LHCN-M2 (cell line): ENCODE measurements at places on chromosomes 7 and 10. TPM values are rescaled to one million over a fixed set of nuclear protein-coding genes. Genes with fewer than 3 reads are reported as not detected.

The LLCFC1 gene
- not detected in 2 replicates for total RNA-seq

The TMEM248 gene
- total RNA-seq: 153 and 170 TPM in 2 replicates

The ANKRD7 gene
- total RNA-seq: 1.5 and 3.6 TPM in 2 replicates

The FERD3L gene
- not detected in 2 replicates for total RNA-seq

The ACSM6 gene
- total RNA-seq: not detected in 2 replicates

The SEMA3A gene
- 11.8 and 14.7 TPM in 2 replicates for total RNA-seq

The C10orf71 gene
- not detected in 2 replicates for total RNA-seq

The TBC1D12 gene
- total RNA-seq: 10.0 and 18.0 TPM in 2 replicates

DNA sequence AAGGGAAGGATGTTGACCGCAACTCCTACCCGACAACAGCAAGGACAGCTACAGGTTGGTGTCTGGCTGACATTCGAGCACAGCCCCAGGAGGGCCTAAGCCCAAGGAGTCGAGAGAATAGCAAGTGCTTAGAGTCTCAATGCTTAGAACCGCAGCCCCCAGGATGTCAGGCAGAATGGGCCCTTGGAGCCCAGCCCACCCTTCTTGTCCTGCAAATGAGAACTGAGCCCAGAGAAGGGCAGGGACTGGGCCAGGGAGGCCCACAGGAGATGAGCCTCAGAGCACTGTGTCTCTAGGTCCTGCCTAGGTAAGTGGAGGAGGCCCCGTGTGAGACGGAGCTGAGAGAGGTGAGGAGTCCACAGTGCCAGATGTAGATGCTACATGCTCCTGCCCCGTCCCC is 173.3 kb upstream of the ZMIZ1 start:
- no peak for DNase-seq

GRCh38 chr7:91239171-91239604 is 25.0 kb upstream of the FZD1 start:
- peak; percentile 99 for DNase-seq

GRCh38 chr10:85557077-85557476 is 809.5 kb downstream of the GRID1 start:
- DNase-seq: no peak

DNA sequence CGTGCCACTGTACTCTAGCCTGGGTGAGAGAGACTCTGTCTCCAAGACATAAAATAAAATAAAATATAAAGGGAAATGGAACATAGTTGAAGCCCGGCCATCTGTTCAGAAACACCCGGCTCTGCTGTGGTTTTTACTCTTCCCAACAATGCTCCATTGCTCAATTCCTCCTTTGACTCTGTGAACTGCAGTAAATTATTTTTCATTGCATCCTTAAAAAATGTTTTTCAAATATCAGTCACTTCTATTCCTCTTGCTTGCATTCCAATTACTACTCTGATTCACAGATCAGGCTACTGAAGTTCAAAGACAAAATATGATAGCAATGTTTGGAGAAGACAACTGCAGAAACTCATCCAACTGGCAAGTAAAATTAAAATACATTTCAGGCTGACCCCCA is 983.0 kb downstream of the SORCS1 start:
- no peak for DNase-seq

DNA sequence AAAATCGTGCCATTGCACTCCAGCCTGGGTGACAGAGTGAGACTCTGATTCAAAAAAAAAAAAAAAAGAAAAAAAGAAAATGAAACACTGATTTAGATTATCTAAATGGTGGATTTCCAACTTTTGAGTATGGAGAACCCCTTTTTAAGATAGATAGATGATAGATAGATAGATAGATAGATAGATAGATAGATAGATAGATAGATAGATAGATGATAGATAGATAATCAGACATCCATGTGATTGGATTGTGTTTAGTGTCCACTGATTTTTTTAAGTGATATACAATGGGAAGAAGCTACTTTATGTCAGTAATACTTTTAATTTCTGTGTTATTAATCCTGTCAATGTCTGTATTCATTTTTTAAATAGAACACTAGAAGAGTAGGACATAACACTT is 6.0 kb downstream of the OIT3 start:
- no peak for DNase-seq

DNA sequence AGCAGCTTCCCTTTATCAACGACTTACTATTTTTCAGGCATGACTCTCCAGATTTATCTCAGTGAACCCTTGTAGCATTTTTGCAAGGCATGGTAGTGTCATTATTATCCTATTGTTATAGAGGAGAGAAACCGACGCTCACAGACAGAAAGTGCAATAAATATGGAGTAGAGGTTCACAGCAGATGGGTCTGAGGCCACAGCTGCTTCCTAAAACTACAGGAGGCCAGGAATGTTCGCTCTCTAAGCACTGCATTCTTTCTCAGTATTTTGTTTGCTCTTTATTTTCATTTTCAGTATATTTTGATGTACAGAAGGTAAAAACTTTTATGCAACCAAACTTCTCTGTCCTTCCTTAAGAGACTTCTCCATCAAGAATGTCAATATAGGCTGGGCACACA is 4.5 kb upstream of the AEBP1 start:
- peak; percentile 19 for DNase-seq

- no peak for DNase-seq
Observed at GRCh38 chr7:21024485-21024867, 237.8 kb upstream of the SP8 start.

DNA sequence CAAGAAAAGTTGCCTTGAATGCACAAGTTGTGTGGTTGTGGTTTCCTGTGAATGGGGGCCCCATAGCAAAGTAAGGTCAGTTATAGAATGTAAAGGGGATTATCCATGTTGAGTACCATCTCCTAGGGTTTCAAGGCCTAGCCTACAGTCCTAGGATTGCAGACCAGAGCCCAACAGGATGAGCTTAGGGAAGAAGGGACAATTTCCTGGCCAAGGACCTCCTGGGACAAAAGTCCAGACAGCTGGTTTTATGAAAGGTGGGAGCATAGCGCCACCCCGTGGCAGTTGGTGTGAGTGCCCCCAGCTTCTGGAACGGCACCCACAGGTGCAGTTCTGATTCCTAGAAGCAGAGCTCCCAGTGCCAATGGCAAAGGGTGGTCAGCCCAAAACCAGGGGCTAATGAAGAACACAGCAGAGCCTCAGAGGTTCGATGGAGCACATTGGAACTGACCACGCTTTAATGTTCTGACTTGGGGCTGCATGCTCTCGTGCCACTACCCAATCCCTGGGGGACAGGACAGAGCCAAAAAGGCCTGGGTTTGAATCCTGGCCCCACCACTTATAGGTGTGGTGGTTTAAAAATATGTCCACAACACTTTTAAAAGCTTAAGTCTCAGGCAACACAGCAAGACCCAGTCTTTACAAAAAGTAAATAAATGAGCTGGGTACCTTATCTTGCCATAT is 25.8 kb upstream of the TMEM120A start:
- DNase-seq: peak; percentile 72

- DNase-seq: peak; percentile 66
Observed at GRCh38 chr10:103859161-103860086, 4.0 kb upstream of the SH3PXD2A start.

DNA sequence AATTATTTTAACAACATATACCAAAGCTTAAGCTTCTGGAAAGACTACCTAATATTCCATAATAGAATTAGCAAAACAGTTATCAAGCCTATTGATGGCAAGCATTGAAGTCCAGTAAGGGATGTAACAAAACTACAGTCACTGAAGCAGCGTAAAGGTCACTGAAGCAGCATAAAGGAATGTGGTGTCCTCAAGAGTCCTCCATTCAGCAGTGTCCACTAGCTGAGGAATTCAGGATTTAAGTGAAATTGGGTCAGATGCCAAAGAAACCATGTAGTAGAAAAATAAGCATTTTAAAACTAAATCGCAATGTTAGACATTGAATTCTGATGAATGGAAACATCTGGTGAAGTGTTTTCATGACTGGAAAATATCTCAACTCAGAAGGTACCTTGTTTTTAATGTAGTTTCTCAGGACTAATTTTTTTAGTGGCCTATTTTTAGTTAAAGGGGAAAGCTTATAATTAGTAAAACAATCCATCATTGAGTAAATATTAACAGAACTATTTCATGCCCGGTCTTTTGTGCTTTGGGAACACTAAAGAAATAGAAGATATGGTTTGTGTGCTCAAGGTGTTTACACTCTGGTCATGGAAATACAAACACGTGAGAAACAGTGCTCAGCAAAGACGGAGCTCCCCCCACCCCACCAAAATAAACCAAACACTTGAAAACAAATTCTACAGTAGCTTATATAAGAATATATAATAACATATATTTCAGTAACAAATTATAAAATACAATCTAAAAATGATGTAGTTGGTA is 121.4 kb downstream of the CDK14 start:
- peak; percentile 67 for DNase-seq

- DNase-seq: no peak
Observed at GRCh38 chr10:86310291-86310690, 56.3 kb downstream of the GRID1 start.

GRCh38 chr7:142873281-142873784 is 12.2 kb downstream of the TRPV6 start:
- DNase-seq: peak; percentile 19

DNA sequence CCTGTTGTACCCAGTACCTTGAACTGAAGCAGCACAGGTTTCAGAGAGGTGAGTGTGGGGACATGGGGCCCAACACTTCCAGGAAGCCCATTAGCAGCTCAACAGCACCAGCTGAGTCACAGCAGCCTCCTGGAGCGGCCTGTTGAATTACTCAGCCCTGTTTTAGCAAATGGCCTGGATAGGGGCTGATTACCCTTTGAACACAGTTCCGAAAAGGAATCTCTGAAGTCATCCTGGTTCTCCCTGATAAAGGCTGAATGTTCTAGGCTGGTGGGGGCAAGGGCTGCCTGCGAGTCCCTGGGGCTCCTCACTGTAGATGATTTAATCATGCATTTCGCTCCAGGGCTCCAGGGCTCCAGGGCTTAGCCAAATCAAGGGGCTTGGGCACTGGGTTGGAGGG is 287.5 kb downstream of the GRID1 start:
- DNase-seq: no peak

- DNase-seq: no peak
Observed at GRCh38 chr10:53786236-53786900, 1013.8 kb upstream of the MBL2 start.
